ENCODE measurements at places on chromosomes 2 and 18.

GRCh38 chr2:182057002-182057401 is 71.3 kb downstream of the PPP1R1C start:
- DNase-seq = no peak

DNA sequence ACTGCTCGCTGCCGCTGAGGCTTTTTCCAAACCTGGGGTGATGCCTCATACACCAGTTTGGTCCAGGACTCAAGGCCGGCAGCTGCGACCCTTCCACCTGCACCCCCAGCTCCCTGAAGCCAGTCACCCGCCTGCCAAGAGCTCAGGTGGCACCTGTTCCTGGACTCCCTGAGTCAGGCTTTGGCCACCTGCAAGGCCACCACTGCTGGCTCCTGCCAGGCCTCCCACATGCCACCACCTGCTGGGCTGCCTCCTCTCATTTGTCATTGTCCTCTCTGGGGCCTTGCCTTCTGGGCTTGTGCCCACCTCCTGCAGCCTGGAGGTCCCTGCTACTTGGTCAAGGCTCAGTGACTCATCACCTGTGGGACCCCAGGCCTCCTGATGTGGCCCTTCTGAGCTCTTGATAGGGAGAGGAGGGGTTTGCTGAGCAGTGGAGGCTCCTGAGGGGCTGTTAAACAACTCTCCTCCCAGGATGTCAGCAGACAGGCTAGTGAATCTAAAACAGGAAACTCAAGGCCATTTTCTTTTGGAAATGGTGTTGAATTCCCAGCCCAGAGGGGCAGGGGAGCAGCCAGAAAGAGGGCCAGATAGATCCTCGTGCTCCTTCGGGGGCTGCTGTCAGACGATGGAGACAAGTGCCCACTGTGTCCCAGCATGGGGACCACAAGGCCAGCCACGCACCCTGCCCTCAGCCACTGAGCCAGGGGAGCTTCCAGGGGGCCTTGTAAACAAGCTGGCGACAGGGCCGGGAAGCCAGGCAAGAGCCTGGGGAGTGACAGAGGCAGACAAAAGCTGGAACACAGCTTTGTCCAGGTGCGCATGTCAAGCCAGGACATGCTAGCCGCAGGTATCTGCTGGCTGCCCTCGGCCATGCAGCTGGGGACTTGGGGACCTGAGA is 416.8 kb downstream of the LRATD1 start:
- no peak for DNase-seq

DNA sequence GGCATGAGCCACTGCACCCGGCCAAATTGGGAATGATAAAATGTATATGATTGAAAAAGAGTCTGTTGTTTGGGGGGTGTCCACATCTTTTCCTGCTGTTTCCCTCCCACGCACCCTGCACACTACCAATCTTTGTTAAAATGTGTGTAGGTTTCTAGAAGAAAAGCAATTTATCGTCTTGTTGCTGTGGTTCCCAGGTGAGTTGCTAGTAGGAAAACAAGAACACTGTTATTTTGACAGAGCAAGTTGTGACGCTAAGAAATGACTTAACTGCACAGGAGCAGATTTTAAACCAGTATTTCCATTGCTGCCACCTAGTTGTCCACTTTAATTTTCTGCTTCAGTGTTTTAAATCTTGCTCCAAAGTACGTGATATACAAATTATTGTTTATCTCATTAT is 21.0 kb upstream of the USP14 start:
- no peak for DNase-seq

- no peak for DNase-seq
Measured at GRCh38 chr2:78940998-78941397, 84.5 kb upstream of the REG3G start.

DNA sequence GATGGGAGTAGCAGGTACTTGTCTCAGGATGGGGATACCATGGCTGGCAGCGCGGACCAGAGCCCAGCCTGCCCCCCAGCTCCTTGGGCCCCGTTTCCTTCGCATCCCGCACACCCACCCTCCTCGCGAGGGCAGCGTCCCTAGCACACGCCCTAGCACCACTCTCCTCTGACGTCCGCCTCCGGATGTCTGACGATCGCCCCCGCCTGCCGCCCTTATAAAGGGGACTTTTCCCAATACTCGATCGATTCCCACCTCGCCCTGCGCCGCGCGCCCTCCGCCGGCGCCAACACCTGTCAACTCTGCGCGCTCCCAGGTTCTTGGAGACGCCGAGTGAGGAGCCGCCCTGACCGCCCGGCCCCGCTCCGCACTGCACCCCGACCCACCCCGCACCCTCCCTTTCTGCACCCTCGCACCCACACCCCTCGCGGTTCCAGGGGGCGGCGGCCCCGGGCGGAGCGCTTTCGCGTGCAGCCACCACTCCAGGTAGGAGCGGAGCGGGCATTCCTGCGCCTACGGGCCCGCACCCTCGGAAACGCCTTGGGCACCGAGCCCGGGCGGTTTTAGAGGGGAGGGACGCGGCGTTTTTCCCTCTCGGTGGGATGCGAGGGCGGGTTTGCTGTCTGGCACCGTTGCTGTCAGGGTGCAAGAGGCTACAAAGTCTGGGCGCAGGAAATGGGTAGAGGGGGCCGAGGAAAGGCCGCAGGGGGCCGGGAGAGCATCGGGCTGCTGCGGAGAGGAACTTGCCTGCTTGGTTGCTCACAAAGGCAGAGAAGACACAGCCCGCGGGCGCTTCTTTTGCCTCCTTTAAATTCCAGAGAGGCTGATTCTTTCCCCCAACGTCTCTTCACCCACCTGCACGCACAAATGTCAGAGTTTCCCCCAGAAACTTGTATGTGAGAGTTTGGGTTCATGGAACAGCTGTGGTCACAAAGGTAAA is at the start of gene SLC5A7:
Gene SLC5A7, plus strand, starts transcription at position 247 of the 940 bp plus-strand sequence. CDS start 1,632 bp downstream, outside the sequence.
- no peak for DNase-seq

DNA sequence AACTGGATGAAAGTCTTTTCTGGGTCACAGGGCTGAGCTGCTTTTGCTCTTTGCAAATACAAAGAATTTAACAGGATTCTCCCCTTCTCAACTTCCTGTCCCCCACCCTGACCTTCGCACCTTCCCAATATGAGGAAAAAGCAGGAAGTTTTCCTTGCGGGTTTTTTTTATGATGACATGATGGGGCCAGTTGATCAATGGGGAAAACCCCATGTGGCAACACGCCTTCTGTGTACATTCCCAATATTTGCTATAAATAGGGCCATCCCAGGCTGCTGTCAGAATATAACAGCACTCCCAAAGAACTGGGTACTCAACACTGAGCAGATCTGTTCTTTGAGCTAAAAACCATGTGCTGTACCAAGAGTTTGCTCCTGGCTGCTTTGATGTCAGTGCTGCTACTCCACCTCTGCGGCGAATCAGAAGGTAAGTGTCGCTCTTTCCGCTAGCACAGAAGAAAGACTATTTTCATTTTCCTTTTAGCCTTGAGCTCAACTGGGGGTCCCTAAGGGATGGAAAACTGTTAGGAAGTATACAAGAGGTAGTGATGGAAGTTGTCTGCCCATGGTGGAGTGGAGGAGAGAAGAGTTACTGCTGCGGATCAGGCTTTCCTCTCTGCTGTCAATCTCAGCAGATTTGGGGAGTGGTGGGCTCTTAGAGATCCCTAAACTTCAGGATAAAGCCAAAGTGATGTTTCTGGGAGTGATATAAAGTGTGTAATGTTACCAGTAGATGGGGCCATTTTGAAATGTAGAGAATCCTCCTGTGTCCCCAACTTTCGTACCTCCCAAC is at the start of gene CCL20:
Gene CCL20, plus strand, starts transcription at position 281 of the 792 bp plus-strand sequence. Its CDS starts 70 bp downstream, at position 351.
- no peak for DNase-seq

DNA sequence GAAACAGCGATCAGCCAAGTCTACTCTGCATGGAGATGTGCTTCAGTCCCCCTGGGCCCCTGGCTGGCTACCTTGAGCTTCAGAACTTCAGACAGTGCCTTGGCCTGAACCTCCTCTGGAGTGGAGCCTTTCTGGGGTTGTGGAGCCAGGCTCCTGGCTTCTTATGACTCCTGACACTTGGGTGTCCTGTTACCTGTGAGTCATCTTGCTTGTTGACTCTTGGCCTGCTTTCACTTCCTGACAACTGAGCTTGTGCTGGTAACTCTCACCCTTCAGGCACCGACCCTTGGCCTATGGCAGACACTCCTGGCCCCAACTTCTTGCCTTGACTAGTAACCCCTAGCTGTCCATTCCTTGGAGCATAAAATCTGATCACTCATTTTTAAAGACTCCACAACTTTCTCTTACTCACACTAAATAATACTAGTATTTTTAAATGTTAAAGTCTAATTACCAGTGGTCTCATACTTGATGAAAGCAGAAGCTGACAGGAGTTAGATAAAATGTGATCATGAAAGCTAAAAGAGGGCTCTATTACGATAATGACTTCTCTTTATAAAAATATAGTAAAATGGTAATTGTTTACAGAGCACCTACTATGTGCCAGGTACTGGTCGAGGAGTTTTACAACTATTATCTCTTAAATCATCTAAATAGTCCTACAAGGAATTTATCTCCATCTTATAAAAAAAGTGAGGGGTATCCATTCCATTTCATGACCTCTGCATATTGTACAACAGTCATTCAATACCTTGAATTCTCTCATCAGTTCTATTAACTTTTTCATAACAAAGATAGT is 46.3 kb upstream of the VIT start:
- DNase-seq = no peak

- DNase-seq = no peak
Measured at GRCh38 chr18:43705850-43706249, 428.6 kb upstream of the SYT4 start.

DNA sequence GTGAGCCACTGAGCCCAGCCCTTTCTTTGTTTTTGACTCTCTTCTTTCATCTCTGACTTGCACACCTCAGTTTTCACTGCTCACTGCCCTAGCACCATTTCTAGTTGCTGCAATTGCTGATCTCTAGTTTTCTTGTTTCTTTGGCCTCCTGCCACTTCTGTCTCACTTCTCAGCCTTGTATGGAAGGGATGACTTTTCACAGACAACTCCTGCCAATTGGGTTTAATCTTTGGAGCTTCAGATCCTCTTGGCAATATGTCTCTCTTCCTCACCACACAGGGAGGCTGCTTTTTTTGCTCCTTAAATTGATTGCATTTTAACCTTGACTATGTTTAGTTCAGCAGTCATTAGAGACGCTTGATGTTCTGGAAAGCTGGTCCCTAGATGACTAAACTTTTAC is 323.1 kb downstream of the CTNNA2 start:
- DNase-seq = no peak

GRCh38 chr18:70160073-70160678 is 45.3 kb downstream of the RTTN start:
- DNase-seq = no peak

GRCh38 chr2:1283020-1283801 is 130.1 kb upstream of the TPO start:
- no peak for DNase-seq

DNA sequence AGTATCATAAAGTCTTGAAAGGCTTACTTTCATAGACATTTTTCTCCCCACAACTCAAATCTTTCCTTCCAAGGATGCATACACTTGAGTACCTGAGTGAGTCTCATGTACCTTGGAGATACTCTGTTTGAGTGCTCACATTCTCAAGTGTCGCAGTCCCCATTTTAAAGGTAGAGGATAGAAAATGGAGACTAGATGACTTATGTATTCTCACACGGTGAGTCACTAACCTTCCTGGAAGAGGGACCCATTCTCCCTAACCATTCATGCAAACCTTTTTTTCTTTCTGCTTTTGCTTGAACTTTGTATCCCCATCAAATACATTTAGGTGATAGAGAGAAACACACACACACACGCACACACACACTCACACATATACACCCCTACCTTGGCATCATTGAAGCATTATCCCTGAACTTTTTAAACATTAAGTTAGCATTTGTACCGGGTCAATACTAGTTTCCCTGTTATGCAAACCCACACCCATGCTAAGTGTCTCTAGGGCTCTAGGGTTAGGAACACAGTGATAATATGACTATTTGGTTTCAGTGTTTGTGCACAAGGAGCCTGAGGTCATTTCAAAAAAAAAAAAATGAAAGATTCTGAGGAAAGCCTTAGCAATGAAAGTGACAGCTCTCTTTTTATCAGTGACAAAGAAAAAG is 236.2 kb downstream of the IKZF2 start:
- no peak for DNase-seq

GRCh38 chr2:136448986-136449780 is 316.2 kb upstream of the THSD7B start:
- no peak for DNase-seq

GRCh38 chr2:139165041-139165440 is 384.9 kb upstream of the NXPH2 start:
- DNase-seq = no peak

GRCh38 chr2:2587354-2587753 is 256.3 kb upstream of the MYT1L start:
- DNase-seq = no peak

- DNase-seq = no peak
Measured at GRCh38 chr2:71348302-71348701, 16.7 kb downstream of the ZNF638 start.

DNA sequence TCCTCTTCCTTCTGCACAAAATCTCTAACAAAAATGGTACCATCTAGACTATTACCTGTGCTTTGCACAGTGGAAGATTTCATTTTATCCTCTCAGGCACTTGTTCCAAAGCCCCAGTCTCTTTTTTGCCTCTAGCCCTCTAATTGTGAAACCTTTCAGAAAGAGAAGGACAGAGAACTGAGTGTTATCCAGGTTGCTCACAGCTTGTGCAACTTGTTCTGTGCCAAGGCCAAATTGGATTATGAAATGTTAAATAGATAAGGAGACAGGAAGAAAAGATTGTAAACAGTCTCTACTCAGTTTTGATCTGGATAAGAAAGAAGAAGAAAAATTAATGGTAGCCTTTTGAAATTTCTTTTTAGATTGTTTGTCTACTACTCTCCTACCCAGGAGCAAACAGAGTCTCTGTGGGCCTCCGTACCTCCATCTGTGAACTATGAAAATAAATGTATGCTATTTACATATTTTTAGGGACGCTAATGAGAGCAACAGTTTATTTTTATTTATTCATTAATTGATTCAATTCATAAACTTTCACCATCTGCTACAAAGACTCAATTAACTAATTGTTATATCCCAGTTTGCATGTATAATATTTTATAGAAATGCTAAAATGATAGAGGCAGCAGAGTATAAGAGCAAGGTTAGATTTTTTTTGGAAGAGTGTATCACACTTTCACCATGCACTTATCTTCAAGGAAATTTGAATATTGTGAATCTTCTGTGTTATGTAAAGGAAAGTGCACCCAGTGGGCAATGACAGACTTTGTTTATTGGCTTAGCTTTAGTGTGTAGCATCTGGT is 339.0 kb upstream of the ETAA1 start:
- no peak for DNase-seq
